NCI-H1417 treated with DMSO at 0.1 percent for 48 hours (cell line): ENCODE measurements at places on chromosomes 1 and 21.

- no peak for DNase-seq
Observed at GRCh38 chr1:101567582-101568189, 330.9 kb downstream of the S1PR1 start.

DNA sequence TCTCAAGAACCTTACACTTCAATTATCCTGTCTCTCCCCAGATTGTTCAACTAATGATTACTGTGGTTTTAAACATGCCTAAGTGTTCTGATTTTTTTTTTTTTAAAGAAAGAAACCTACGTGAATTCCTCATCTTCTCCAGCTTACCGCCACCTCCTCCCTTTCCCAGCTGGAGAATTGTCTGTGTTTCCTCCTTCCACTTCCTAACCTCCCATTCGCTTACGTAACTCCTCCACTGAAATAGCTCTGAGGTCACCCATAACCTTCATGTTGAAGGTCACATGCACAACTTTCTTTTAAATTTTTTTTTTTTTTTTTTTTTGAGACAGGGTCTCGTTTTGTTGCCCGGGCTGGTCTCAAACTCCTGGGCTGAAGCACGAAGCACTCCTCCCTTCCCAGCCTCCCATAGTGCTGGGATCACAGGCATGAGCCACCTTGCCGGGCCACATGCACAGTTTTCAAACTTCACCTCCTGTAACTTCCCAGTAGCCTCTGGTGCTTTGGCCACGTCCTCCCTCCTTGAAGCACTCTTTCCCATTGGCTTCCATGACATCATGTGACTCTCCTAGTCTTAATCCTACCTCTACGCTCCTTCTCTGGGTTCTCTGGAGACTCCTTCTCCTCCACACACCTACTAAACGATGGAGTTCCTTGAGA lies 9.8 kb upstream of the CAPZB start:
- no peak for DNase-seq

- no peak for DNase-seq
Observed at GRCh38 chr1:169312084-169312954, 55.3 kb downstream of the NME7 start.

- DNase-seq: no peak
Observed at GRCh38 chr21:22536509-22536908, 1538.3 kb downstream of the NCAM2 start.

GRCh38 chr1:147902253-147902845 lies at the start of gene GJA8:
GJA8 (plus strand) TSS chr1:147902795; CDS start chr1:147907956, 5,161 bp downstream.
- no peak for DNase-seq

GRCh38 chr1:214326406-214326805 lies 45.4 kb downstream of the SMYD2 start:
- no peak for DNase-seq

GRCh38 chr1:245486775-245487470 lies 332.1 kb downstream of the KIF26B start:
- DNase-seq: no peak

DNA sequence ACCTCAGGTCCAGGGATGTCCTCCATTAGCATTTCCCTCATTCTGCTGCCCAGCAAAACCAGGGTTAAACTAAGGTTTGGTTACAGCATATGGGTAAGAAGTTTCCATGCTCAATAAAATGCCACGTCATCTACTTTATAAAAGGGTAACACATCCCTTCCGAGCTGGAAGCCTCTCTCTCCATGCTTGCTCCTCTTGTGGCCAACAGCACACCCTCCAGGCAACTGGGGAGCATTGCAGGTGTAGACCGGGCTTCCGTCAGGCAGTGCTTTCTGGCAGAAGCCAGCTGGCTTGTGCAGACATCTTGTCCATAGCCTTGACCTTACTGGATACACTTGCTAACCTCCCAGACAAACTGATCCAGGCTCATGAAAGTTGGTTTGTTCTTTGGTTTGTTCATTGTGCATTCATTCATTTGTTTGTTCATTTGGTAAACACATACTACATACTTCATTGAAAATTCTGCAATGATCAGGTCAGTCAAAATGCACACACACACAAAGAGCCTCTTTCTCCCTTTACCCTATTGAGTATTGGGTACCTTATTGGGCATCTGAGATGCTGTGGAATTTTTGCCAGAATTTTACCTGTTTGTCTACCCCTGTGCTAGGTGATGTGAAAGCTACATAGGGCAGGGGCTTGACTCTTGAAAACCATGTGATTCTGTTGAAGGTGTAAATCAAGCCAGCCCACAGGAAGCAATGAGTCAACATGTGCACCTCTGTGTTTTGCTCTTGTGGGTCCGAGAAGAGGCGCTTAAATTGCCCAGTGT lies 422.8 kb downstream of the CAMTA1 start:
- no peak for DNase-seq

DNA sequence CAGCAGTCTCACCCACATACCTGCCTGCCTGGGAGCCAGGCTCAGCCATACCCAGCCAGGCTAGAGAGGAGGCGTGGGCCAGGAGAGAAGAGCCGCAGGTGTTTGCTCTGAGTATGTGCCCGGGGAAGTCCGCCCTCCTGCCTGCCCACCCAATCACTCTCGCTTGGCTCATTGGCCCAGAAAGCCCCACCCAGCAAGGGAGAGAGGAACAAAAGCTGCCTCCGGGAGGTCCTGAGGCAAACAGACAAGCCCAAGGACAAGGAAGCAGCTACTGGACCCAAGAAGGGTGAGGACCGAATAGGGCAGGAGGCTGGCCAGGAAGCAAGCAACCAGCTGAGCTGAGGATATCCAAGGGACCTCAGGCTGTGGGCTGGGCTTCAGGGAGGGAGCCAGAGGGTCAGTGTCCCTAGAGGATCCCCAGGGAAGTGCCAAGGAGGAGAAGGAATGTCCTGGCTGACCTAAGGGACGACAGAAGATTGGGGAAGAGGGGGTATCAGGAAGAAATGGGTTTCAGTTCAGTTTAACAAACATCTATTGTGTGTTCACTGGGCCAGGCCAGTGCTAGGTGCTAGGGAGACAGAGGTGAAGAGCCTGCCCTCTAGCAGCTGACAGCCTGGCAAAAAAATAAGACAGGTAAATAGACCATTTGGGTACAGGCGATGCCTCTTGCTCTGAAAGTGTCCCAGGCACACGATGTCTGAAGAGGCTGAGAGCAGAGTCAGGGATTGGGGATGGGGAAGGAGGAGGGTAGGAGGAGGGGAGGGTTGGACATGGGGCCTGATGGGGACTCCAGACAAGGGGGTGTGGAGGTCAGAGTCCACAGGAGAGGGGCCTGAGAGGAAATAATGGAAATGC lies at the start of gene GJB4:
GJB4 (plus strand) TSS at position 238 of the 855 bp plus-strand sequence. CDS start 1,515 bp downstream, outside the sequence.
- no peak for DNase-seq

- no peak for DNase-seq
Observed at GRCh38 chr1:145916745-145917144, 1.8 kb downstream of the PEX11B start.

DNA sequence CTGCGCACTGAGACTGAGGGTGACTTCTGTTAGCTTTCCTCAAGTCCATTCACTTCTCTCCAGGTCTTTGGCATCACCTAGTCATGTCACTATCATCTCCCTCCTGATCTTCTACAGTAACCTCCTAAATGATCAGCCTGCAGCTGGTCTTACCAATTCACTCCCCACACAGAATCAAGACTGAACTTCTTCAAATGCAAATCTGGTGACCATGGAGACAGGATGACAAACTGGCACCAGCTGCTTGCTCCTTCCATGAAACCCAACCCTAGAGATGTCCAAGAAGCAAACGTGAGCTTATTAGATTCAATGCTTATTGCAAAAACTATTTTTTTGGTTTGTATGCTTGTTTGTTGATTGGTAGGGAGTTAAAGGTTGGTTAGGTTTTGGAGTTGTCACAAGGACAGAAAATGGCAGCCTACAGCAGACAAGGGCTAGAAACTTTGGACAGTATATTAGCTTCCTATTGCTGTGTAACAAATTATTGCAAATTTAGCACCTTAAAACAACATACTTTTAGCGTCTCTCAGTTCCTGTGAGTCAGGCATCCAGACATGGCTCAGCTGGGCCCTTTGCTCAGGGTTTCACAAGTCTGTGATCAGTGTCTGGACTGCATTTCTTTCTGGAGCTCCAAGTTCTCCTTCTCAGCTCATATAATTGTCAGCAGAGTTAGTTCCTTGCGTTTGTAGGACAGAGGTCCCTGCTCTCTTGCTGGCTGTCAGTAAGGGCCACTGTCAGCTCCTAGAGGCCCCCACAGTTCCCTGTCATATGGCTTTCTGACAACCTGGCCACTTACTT lies 53.3 kb upstream of the GJA8 start:
- DNase-seq: no peak

- no peak for DNase-seq
Observed at GRCh38 chr21:45571641-45572040, 29.4 kb upstream of the SLC19A1 start.

- no peak for DNase-seq
Observed at GRCh38 chr1:177862916-177863315, 106.9 kb downstream of the SEC16B start.

- peak; percentile 19 for DNase-seq
Observed at GRCh38 chr1:179025975-179026812, 500 bp downstream of the FAM20B start.

DNA sequence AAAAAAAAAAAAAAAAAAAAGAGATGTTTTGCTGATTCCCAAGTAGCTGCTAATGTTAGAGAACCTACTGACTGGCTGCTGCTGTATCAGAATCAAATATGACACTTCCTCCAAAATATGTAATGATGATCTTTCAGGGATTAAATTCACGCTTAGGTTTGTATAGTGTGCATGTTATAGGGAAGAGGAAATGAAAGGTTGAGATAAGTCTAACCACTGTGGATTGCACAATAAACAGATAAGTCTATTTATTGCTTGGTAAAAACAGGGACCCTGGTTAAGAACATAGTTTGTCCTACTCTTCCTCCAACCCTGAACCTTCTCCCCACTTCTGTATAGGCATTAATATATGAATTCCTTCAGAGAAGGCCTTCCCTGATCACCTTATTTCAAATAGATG lies 13.2 kb downstream of the RC3H1 start:
- no peak for DNase-seq

DNA sequence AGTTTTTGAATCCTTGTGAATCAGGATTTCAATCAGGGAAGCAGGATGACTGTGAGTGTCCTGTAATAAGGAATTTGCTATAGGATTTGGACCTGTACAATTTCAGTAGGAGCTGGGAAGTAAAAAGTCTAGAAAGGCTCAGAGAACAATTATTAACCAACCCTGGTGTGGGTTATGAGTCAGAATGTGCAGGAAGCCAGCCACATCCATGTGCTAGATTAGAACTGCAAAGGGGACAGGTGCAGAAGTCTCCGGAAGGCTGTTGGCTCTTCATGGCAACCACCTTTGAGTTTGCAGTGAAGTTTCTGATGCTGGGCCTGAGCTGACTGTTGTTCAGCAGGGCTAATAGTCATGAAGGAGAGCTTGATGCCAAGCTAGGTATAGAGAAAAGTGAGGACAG lies 70.7 kb downstream of the SPATA46 start:
- DNase-seq: no peak

- DNase-seq: no peak
Observed at GRCh38 chr1:16631248-16632043, 18.1 kb upstream of the NBPF1 start.

- no peak for DNase-seq
Observed at GRCh38 chr1:163670989-163671757, 349.4 kb downstream of the NUF2 start.

DNA sequence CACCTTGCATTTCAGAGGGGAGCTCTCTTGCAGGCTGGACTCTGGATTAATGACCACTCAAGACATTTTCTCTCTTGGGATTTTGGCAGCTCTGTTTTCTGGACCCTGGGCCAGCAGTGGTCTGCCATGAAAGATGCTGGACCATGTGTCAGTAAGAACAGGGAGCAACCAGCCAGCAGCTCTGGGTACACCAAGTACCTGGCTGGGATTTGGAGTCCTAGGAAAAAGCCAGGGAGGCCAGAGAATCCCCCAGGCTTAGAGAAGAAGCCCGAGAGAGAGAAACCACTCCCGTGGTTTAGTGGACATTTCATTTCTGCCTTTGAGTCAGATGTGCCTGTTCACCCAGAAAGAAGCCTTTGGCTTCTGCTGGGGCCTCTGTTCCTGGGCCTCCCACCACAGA lies 2.5 kb downstream of the NFASC start:
- DNase-seq: no peak

DNA sequence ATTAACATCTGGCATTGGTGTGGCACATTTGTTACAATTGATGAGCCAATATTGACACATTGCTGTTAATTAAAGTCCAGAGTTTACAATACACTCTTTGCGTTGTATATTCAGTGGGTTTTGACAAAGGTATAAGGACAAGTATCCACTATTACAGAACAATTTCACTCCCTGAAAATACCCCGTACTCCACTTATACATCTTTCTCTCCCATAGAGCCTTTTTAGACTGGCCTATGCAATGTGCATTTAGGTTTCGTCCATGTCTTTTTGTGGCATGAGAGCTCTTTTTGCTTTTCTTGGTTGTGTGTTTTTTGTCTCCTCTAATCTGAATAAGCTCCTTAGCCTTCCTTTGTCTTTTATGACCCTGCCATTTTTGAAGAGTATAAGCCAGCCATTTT lies 40.6 kb upstream of the TSNAX start:
- DNase-seq: no peak
